Glutamatergic neuron (in vitro differentiated cells): ENCODE measurements at places on chromosomes 16 and 17. TPM values are rescaled to one million over a fixed set of nuclear protein-coding genes. Genes with fewer than 3 reads are reported as not detected.

Gene SPATA32
- not detected for total RNA-seq

Gene CLEC18C
- total RNA-seq, result 0.66 TPM

- DNase-seq, result no peak
- H3K36me3 ChIP-seq, result no peaks in the 10 kb centered on the region
- H3K4me1 ChIP-seq, result peaks cover 20% of the 10 kb centered on the region
- no peak overlapping the region for H3K27ac ChIP-seq
- H3K27me3 ChIP-seq, result peaks cover 8% of the 10 kb centered on the region
These were observed 8.2 kb downstream of the CRAMP1 start for GRCh38 chr16:1620391-1620790.

- no peak for DNase-seq
- peaks cover 4% of the 10 kb centered on the region for H3K4me1 ChIP-seq
- peaks cover 5% of the 10 kb centered on the region for H3K36me3 ChIP-seq
- H3K27me3 ChIP-seq, result peaks cover 3% of the 10 kb centered on the region
- H3K4me3 ChIP-seq, result no peak overlapping the region
These were observed 181.9 kb downstream of the SNX29 start for GRCh38 chr16:12158428-12158827.

- H3K36me3 ChIP-seq, result no peaks in the 10 kb centered on the region
- no peak overlapping the region for H3K4me3 ChIP-seq
- DNase-seq, result no peak
- H3K27ac ChIP-seq, result no peak overlapping the region
- peaks cover 1% of the 10 kb centered on the region for H3K27me3 ChIP-seq
- H3K4me1 ChIP-seq, result no peaks in the 10 kb centered on the region
These were observed 18.6 kb downstream of the GGA2 start for GRCh38 chr16:23491490-23492391.

DNA sequence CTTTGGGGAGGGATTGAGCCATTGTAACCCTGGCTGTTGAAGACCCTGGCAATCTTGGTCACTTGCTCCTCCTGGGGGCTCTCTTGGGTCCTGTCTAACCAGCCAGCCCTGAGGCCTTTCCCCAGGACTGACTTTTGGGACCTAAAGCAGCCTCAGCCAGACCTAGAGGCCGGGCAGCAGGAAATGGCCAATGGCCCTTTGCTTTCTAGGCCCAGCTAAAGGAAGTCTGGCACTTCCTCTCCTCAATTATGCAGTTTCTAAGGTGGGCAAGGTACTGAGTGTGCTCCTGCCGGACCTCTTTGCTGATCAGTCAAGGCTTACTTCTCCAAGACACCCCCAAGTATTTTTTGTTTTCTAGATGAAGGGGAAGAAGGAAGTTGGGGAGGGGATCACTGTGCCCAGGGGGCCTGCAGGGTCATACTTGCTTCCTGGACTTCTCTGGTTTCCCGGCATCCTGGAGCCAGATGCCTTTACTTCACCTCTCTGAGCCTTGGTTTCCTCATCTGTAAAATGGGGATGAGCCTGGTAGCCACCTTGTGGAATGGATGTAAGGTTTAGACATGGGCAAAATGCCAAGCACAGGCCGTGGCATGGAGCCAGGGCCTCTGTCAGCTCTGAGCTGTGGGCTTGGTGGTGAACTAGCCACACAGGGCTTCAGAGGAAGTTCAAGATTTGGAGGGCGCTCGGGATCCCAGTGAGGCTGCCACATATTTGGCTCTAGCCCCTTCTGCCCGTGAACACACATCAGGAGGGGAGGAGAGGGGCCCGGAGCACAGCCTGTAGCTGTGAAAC lies 8.6 kb downstream of the CX3CL1 start:
- no peaks in the 10 kb centered on the region for H3K4me1 ChIP-seq
- DNase-seq, result no peak
- peaks cover 7% of the 10 kb centered on the region for H3K27me3 ChIP-seq
- no peak overlapping the region for H3K27ac ChIP-seq
- H3K4me3 ChIP-seq, result no peak overlapping the region
